ELR (cell line): ENCODE measurements at places on chromosomes 1 and 21.

- no peak for DNase-seq
Observed at GRCh38 chr1:46173361-46173856, 1.5 kb upstream of the TSPAN1 start.

GRCh38 chr1:103424650-103425049, 100.8 kb upstream of the RNPC3 start:
- no peak for DNase-seq

- peak; percentile 20 for DNase-seq
Observed at GRCh38 chr1:228697207-228698016, 37.9 kb upstream of the RHOU start.

GRCh38 chr1:165595246-165595938, 35.6 kb upstream of the MGST3 start:
- peak; percentile 13 for DNase-seq

GRCh38 chr1:32925403-32926162, 24.4 kb upstream of the TMEM54 start:
- no peak for DNase-seq

DNA sequence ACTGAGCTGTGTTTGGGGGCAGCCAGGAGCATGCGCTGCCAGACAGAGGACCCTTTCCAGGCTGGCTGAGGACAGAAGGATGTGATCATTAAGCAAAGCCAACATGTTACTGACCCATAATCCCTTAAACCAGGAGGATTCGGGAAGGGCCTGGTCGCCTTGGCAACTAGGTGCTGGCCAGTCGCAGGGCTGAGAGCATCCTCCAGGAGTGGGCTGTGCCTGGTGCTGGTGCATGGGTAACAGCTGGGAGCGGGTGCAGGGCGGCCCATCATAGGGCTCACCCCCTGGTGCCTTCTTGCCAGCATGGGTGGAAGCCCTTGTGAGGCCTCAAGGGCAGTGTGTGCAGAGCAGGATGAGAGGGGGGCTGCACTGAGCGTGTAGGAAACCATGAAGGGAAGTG, 17.2 kb downstream of the CDK18 start:
- no peak for DNase-seq

- DNase-seq = no peak
Observed at GRCh38 chr1:186813420-186813819, 15.3 kb upstream of the PLA2G4A start.

DNA sequence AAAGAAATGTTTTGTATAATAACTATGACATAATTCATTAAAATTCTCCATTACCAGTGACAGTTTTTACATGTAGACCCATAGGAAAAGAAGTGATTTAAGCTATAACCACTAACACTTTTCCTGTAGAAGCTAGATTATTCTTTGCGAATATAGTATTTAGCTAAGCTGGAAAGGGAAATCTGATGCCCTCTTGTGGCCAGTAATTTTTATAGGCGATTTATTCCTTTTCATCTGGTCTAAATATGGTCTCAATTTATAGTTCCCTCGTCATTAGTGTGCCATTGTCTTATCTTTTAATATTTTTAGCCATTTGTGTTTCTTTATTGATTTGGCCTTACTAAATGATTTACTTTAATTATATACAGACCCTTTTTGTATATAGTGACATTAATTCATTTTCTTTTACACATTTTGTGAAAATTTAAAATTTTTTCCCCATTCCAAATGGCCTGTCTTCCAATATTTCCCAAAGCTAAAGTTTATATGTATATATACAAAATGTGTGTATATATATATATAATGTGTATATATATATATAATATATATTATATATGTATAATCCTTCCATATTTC, 26.7 kb downstream of the BTG3 start:
- peak; percentile 68 for DNase-seq

DNA sequence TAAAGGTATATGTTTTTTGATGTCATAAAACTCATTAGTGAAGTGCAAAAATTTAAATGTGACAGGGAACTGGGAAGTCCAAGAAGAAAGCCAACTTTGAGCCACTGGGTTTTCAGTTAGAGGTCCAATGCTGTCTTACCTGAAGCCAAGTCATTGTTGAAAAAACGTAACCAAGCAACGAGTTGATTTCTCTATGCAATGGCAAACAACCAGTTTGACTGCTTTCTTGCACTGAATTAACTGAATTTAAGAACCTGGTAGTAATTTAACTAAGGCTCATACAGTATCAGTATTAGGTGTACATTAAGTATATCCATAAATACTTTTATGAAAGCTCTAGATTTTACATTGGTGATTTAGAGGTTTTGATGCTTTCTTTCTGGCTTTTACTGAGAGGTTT, 20.2 kb upstream of the S1PR1 start:
- DNase-seq = no peak

- DNase-seq = peak; percentile 66
Observed at GRCh38 chr21:22174746-22175145, 1176.5 kb downstream of the NCAM2 start.

DNA sequence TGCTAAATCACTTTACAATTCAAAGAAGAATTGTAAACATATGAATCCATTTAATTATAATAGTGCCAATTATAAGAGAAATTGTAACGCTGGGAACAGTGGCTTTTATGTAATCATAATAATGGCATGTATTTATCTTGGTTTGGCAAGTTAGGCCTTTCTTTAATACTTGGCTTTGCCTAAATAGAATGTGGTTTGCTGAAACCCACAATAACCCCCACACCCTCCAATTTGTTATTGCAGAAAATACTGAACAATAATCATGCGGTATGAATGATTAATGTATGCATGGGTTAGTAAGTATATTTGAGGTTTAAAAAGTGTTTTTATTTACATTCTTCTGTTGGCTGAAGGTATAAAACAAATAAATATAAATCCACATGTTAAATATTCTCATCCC, 138.2 kb downstream of the NFIA start:
- DNase-seq = no peak

DNA sequence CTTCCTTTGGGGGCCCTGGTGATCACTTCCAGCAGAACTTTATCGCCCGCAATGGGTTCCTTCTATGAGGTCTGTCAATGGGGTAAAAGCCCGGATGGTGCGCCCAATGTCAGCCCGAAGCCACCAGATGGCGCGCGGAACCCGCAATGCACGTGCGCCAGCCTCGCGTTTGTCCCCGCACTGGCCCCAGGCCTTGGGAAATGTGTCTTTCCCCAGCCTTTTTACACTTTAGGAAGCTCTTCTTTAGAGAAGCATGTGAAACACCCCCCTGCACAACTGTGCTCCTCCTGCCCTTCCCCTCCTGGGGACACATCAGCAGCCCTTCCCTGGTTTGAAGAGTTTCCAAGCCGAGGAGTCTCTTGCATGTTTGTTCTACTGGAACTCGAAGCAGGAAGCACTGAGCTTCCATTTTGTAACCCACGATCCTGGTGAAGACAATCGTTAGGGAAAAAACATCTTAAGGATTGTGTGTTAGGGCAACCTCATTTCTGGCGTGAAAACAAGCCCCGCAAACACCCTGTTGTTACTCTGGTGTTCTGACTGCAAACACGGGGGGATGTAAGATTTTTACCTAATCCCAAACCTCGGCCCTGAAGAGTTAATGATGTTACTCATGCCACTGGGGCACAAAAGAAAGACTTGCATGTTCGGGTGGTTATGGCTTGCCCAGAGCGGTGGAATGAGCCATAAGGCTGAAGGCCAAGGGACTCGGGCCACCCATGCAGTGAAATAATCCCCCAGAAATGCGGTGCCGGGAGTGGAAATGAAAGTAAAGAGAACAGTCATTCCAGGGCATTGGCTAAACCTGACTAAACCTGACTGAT, 20.4 kb upstream of the TARBP1 start:
- DNase-seq = peak; percentile 90

GRCh38 chr1:119659628-119660027, 11.6 kb upstream of the ZNF697 start:
- DNase-seq = no peak

DNA sequence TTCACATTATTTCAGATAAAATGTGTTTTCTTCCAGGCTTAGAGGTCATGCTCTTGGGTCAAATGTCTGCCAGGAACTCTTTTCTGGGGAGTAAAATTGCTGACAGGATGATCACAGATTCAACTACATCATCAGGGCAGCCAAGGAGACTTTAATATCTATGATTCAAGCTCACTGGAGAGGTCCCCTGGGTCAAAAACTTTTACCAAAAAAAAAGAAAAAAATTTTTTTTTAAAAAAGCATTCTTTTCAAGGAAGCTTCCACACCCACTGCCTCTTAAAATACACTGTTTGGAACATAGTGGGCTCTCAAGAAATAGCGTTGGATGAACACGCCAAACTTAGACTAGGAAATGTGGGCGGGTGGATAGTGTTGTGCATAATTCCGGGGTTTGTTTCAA, 81.3 kb downstream of the TIAM1 start:
- no peak for DNase-seq

- no peak for DNase-seq
Observed at GRCh38 chr1:84259989-84260388, 41.5 kb upstream of the SAMD13 start.

GRCh38 chr1:110312188-110313121, 26.7 kb upstream of the RBM15 start:
- peak; percentile 81 for DNase-seq

DNA sequence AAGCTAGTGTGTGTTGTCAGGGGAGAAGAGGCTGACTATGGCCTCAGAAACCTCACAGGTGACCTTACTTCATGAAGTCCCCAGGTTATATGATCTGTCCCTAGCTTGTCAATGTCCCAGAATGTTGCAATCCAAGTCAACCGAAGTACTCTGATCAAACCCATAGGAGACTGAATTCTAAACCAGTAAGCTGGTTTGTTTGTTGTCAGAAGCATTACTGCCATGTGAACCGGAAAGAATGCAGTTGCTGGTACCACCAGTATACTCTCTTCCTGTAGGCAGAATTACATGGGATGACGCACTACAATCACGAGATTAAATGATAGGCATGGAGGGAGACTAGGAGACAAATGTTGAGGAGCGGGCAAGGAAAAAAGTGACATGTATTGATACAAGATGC, 26.1 kb upstream of the MAN1A2 start:
- no peak for DNase-seq

DNA sequence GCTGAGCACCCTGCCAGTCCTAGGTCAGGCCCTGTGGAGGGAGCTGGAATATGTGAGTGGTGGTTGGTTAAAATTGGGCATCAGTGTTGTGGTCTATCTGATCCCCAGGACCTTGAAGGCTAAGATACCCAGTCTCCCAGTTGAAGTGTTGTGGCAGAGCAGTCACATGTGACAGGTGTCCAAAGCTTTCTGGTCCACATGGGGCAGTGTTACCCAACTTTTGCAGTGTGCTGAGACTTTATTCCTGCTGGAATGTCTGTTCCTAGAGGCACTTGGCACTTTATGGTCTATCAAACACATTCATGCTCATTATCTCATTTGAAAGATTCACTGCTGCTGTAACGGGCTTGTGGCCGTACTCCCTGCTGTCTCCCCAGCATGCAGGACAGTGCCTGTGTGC, 21.0 kb upstream of the LORICRIN start:
- no peak for DNase-seq

GRCh38 chr1:111503585-111504060, at the start of the genes ADORA3 and TMIGD3:
ADORA3 (minus strand) TSS chr1:111503633; CDS start chr1:111503354, 279 bp downstream.
TMIGD3 (minus strand) TSS chr1:111503633; CDS start chr1:111503354, 279 bp downstream.
- DNase-seq = no peak

DNA sequence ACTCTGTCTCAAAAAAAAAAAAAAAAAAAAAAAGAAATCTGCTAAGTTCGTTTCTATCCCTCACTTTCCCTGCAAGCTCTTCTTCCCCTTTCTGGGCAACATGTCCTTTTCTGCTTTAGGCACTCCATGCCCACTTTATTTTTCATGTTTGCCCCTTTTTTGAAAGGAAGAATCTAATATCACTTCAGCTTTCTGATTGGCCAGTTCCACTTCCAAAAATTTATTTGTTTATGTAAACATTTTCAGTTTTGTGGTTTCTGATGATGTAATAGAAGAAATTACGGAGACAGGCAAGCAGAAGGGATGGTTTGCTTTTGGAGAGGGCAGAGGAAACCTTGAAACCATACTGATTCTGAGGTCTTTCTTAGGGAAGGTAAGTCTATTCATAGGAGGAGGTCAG, 15.1 kb downstream of the IFNAR1 start:
- no peak for DNase-seq

GRCh38 chr1:18037651-18038050, 69.9 kb upstream of the IGSF21 start:
- no peak for DNase-seq

GRCh38 chr1:157371221-157371620, 181.1 kb downstream of the FCRL5 start:
- no peak for DNase-seq

- DNase-seq = no peak
Observed at GRCh38 chr1:235221653-235222375, 60.8 kb upstream of the RBM34 start.

DNA sequence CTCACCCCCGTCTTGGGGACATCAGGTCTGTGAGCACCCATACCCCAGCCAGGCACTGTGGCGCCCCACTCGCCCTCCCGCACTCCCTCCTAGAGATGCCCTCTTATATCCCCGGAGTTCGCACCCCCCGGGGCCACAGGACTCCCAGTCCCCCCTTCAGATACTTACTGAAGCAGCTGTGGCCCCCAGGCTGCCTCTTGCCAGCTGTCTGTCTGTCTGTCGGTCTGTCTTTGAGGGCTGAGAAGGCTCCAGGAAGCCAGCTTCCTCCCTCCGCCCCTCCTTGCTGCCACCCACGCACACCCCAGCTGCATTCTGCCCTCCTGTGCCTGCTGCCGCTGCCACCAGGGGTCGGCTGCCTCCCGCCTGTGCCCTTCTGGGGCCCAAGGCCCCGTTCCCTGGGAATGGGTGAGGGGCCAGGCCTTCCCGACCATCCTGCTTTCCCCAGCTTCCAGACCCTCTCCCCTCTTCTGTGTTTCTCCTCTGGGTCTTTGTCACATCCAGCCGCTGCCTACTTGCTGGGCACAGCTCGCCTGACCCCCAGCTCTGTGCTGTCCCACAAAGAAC, at the start of gene PTPN7:
Gene PTPN7, minus strand, starts transcription at position 226 of the 564 bp plus-strand sequence. CDS start 1,200 bp downstream, outside the sequence.
- DNase-seq = no peak

DNA sequence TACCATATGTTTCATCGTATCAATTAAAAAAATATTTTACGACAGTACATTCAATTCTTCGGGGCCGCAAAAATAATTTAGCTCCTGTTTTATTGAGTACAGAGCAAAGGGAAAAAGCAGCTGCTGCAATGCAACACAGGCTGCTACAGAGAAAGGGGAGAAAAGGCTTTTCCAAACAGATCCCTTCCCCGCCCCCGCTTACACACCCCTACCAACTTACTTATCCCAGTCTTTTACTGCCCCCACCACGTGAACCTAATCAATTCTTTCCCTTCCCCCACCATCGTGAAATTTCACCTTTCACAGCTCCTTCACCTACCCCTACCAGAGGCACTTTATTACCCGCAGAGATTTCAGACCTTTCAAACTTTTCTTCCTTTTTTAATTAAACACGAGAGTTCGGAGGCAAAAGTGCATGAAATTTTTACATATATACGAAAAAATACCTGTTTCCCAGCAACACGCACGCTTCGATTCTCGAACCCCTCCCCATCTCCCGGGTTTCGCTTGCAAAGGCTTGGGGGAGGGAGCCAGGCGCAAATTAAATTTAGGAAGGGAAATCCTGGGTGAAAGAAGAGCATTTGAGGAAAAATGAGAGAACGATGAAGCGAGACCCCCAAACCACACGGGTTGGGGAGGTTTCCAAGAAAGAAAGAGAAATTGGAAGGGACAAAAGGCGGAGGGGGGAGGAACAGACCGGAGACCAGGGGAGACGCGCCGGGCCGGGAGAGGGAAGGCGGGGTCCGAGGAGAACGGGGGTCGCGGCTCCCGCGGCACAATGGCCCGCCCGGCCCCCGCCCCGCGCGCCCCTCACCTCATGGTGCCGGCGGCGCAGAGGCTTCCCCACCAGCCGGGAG, 823 bp downstream of the ENAH start:
- peak; percentile 39 for DNase-seq
